ENCODE measurements at places on chromosomes 6 and 20.

GRCh38 chr20:33506576-33506975 lies 16.7 kb downstream of the CBFA2T2 start:
- no peak for DNase-seq

GRCh38 chr20:37956107-37956585 lies 53.2 kb downstream of the VSTM2L start:
- no peak for DNase-seq

GRCh38 chr6:170068496-170068895 lies 222.4 kb downstream of the DLL1 start:
- peak; percentile 17 for DNase-seq

- DNase-seq, result no peak
These were observed 166.8 kb downstream of the IBTK start for GRCh38 chr6:82080767-82081166.

GRCh38 chr6:155093430-155093829 lies 98.3 kb downstream of the TIAM2 start:
- DNase-seq, result no peak

DNA sequence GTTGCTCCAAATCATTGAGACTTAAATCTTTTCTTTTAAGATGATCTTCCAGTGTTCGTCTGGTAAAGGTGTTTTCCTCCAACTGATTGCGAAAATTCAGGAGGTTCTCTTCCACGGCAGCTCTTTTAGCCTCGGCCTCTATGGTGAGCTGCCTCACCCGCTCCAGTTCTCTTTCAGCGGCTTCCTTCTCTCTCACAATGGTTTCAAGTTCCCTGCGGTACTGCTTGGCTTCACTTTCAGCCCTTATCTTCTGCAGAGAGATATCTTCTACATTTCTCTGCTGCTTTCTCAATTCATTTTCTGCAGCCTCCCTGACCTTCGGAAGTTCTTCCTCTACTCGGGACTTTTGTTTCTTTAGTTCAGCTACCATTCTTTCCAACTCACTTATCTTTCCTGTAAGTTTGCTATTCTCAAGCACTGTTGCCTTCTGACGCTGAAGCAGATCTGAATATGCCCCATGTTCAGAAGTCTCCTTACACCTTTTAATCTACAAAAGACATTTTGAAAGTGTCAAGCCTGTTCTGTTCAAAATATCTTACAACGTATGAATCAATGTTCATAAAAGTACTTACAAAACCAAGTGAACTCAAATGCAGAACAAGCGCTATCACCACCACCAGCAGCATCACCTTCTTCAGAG lies 22.3 kb downstream of the DST start:
- DNase-seq, result no peak

GRCh38 chr6:128238225-128238624 lies 282.2 kb downstream of the PTPRK start:
- no peak for DNase-seq

DNA sequence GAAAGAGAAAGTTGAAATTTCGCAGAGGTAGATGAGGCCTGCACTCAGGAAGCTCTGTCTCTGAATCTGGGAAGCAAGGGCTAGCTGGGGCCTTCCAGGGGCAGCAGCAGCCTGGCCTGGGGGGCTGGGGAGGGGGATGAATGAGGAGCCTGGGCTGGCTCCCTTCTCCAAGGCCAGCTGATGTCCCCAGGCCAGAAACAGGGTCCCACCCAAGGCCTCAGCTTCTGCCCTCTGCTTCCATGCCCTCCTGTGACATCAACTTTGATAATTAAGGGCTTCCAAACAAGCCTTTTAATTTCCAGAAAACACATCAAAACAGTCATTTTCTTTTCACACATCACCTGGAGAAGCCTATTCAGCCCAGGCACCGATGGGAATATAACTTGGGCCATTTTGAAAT lies 15.4 kb downstream of the TFAP2A start:
- no peak for DNase-seq

DNA sequence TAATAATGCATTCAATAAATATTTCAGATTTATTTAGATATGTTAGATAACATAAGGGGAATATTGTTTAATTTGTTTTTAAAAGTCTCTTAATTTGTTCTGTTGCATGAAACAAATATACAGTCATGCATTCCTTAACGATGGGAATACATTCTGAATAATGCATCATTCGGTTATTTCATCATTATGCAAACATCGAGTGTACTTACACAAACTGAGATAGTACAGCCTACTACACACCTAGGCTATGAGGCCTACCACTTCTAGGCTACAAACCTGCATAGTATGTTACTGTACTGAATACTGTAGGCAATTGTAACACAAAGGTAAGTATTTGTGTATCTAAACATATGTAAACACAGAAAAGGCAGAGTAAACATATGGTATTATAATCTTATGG lies 118.7 kb downstream of the EPHA7 start:
- no peak for DNase-seq

GRCh38 chr20:57902473-57902872 lies 192.7 kb upstream of the PMEPA1 start:
- DNase-seq, result no peak

DNA sequence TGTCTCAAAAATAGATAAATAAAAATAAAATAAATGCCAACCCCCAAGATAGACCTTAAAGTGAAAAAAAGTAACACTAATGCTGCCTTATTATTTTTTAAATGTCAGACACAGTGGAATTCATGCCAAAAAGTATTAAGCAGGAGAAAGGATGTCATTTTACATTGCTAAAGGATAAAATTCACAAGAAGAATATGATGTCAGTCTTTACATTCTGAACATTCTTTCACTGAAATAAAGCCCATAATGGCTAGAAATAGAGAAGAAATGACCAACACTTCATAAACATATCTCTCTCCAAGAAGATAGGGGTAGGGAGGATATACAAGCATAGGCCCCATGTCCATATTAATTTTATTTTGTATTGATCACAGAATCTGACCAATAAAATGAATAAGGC lies 47.4 kb downstream of the SLC23A2 start:
- DNase-seq, result no peak

GRCh38 chr6:20790032-20790791 lies 256.0 kb downstream of the CDKAL1 start:
- DNase-seq, result no peak
